ENCODE measurements at places on chromosomes 2 and 18. TPM values are rescaled to one million over a fixed set of nuclear protein-coding genes. Genes with fewer than 3 reads are reported as not detected.

ALPP gene
- total RNA-seq, result not detected

SGPP2 gene
- total RNA-seq, result not detected

SPC25 gene
- 11.7 TPM for total RNA-seq

C2orf81 gene
- total RNA-seq, result 2.2 TPM

PRSS56 gene
- total RNA-seq, result not detected

MOB1A gene
- total RNA-seq, result 97.6 TPM

MZT2A gene
- 57.1 TPM for total RNA-seq

CAPN14 gene
- total RNA-seq, result 0.34 TPM

CHRND gene
- total RNA-seq, result 0.36 TPM

GAL3ST2 gene
- 0.34 TPM for total RNA-seq

HOXD8 gene
- total RNA-seq, result 2.7 TPM

MFSD2B gene
- 0.36 TPM for total RNA-seq

CTNNA2 gene
- total RNA-seq, result under 0.01 TPM

MERTK gene
- 12.3 TPM for total RNA-seq

REV1 gene
- 29.0 TPM for total RNA-seq

CAVIN2 gene
- total RNA-seq, result not detected

LGALSL gene
- total RNA-seq, result 3.0 TPM

CXCR1 gene
- total RNA-seq, result not detected

ATOH8 gene
- 9.9 TPM for total RNA-seq

GPC1 gene
- 20.0 TPM for total RNA-seq

EMILIN1 gene
- total RNA-seq, result 8.0 TPM

DCDC2C gene
- not detected for total RNA-seq

UGT1A4 gene
- total RNA-seq, result not detected

CAPN13 gene
- not detected for total RNA-seq

RAX gene
- not detected for total RNA-seq

MBD5 gene
- total RNA-seq, result 26.9 TPM

GPR75 gene
- total RNA-seq, result 2.9 TPM

RNF152 gene
- total RNA-seq, result 0.46 TPM

DBI gene
- 192 TPM for total RNA-seq

SCN2A gene
- 0.33 TPM for total RNA-seq

TCF4 gene
- 24.4 TPM for total RNA-seq

All from melanocyte of skin (primary cell).